ENCODE measurements at places on chromosomes 4 and X.

DNA sequence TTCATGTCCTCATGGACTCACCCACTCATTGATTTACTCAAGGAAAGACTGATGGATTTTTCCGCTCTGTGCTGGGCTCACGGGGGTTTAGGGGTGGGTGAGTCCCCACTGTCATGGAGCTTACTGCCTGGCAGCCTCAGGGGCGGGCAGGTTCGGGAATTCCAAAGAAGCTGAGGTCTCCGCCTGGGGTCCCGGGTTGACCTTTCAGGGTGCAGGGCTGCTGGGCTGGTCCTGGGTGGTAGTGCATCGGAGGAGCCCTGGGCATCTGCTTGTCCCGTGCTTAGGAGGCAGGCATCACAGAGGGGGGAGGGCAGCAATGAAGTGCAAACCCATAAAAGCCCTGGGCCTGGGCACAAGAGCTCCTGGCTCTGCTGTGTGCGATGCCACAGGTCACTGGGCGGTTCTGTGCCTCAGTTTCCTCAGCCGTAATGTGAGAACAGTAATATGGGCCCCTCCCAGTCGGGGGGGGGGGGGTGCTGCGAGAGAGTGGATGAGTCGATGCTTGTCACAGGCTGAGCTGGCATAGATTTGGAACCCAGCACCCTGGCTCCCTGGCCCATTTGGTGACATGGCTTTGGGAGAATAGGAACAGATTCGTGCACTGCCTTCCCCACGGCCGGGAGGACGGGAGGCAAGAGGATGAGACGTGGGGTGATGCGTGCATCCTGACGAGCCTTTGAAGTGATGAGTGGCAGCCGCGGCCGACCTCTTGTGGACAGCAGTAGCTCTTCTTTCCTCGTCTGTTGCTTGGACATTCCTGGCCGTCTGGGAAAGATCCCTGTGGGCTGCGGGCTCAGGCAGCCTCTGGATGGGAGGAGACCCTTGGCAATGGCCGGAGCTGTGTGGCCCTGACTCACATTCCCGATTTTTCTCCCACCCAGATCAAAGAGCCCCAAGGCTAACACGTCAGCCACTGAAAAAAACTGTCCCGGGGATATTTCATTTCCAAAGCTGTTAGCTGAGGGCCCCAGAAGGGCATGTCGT, 42.0 kb downstream of the PSAPL1 start:
- DNase-seq, result no peak

DNA sequence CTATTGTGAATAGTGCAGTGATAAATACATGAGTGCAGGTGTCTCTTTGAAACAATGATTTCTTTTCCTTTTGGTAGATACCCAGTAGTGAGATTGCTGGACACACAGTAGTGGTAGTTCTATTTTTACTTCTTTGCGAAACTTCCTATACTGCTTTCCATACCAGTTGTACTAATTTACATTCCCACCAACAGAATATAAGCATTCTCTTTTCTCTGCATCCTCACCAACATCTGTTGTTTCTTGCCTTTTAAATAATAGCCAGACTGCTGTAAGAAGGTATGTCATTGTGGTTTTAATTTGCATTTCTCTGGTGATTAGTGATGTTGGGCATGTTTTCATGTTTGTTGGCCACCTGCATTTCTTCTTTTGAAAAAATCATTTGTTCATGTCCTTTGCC, 105.9 kb downstream of the COL4A6 start:
- no peak for DNase-seq

DNA sequence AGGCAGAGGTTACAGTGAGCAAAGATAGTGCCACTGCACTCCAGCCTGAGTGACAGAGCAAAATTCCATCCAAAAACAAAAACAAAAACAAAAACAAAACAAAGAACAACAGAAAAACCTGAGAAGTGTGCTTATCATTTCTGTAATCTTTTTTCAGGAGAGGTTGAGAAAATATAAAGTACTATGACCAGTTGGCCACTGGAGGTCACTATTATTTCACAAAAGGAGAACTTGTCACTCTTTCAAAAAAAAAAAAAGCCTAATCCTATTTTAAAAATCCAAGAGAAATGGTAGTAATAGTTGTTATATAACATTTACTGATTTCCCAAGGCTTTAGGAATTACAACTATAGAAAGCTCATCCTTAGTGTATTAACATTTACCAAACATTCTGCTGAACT, 24.9 kb upstream of the RNF150 start:
- no peak for DNase-seq

DNA sequence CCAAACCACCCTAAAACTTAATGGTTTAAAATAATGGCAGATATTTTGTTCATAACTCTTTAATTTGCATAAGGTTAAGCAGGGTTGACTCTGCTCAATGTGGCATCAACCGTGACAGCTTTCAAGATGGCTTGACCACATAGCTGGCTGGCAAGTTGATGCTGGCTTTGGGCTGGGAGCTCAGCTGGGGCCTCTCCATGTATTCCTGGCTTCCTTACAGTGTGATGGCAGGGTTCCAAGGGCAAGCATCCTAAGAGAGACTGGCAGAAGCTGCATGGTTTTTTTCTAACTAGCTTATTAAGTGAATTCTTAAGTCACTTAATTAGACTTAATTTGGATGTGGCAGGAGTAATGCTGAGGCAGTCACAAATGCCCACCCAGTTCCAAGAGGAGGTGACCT, 4.5 kb downstream of the RP2 start:
- DNase-seq, result peak; percentile 7

DNA sequence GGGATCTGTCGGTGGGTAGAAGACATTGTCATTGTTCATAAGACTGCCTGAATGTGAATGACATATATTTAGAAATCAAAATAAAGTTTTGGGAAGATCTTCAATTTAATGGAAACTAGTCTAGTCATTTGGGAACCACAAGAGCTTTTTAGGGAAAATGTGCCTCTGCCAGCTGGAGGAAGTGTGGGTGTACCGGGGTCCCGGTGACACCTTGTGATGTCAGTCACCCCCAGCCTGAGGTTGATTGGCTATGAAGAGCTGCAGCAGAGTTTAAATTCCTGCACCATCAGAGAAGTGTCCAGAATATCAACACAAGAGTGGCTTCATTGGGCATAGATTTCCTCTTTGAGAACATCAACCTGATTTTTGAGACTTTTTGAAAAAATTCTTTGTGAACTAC, at the start of gene DMP1:
Gene DMP1 (plus strand): TSS at position 301 of the 400 bp plus-strand sequence. CDS start 6,213 bp downstream, outside the sequence.
- no peak for DNase-seq

GRCh38 chr4:145048817-145049216, 49.2 kb downstream of the ANAPC10 start:
- no peak for DNase-seq

- DNase-seq, result no peak
These were observed 17.4 kb upstream of the FRAS1 start for GRCh38 chr4:78039678-78040077.

DNA sequence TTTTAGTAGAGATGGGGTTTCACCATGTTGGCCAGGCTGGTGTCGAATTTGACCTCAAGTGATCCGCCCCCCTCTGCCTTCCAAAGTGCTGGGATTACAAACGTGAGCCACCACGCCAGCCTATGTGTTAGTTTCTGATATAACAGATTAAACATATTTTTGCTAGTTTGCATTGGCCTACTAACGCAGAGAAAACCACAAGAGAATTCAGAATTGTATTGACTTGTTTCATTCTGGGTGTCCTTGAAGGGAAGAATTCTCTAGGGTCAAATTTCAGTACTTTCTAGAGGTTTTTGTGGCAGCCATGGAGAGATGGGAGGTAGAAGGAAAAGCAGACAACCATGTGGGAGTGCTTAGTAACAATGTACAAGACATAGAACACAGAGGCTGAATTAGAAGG, 46.1 kb upstream of the BMPR1B start:
- DNase-seq, result no peak

- DNase-seq, result no peak
These were observed 26.0 kb upstream of the NUP54 start for GRCh38 chr4:76174216-76174615.

GRCh38 chr4:3481113-3481531, 18.0 kb downstream of the DOK7 start:
- DNase-seq, result no peak

GRCh38 chrX:30181353-30181752, 34.0 kb upstream of the MAGEB2 start:
- DNase-seq, result no peak

GRCh38 chr4:16045687-16046086, 38.1 kb downstream of the PROM1 start:
- DNase-seq, result no peak

DNA sequence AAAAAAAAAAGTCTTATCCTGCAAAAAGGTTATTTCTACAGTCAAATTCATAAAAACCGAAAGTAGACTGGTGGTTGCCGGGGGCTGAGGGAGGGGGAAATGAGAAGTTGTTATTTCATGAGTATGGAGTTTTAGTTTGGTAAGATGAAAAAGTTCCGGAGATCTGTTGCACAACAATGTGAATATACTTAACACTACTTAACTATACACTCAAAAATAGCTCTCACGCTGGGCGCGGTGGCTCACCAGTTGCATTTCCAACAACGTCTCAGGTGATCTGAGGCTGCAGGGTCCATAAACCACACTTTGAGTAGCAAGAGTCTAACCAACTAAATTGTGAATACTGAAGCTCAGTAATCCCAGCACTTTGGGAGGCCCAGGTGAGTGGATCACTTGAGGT, 52.4 kb downstream of the ANOS1 start:
- no peak for DNase-seq

GRCh38 chr4:86536151-86536550, 58.0 kb upstream of the PTPN13 start:
- no peak for DNase-seq

DNA sequence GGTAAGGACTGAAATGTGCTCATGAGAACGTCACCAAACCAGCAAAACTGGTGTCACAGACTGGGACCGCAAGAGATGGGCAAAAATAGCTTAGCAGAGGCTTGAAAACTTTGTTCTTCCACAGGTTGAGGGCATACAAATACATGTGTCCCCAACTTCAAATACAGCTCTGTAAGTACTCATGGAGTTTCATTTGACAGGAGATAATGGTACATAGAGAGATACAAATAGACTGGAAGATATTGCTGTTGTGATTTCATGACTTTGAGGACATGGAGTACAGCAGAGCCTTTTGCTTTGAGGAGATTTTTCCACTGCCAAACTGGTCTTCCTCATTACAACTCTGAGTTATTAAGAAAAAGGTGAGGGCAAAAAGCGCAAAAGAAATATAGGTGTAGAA, 70.7 kb downstream of the STX18 start:
- DNase-seq, result no peak

DNA sequence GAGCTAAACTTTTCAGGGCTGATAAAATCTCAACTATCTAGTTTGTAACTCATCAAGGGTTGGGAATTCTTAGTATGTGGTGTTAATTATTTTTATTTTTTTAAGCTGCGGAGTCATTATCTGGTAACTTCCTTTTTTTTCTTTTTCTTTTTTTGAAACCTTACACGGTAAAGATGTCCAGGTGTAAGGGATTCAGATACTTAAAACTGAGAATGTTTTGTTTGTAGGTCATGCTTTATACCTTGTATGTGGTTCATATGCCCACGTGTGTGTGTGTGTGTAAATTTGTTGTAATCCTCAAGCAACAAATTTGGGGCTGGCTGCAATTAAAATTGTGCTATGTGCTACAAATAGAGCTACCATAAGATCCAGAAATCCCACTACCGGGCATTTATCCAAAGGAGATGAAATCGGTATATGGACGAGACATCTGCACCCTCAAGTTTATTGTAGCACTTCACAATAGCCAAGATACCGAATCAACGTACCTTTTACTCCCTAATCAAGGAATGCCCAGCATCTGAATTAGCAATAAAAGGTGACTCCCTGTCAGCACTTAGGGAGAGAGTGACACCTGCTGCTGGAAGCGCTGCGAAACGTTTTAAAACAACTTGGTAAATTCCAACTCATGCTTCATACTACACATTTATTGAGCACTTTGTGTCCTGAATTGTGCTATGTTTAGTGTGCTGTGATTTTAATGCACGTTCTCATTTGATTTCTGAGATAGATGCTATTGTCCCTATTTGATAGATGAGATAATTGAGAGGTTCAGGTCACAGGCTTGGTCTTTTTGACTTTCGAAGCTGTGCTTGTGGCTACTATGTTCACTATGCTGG, 16.1 kb downstream of the MSMO1 start:
- DNase-seq, result no peak

DNA sequence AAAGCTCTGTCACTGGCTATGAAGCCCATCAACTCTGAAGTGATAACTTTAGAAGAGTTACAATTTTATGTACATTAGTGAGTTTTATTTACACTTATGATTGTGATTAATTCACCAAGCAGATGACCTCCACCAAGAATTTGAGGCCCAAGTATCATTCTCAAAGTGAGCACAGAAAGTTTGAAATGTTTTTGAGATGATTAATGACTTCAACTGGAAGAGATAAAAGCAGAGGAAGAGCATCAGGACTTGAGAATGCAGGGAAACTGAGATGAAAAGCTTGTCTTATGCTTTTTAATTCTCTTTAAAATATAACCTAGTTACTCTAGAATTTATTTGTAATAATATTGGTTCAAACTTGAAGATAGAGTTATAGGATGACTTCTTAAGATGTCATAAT, 112.8 kb upstream of the H2AZ1 start:
- no peak for DNase-seq

DNA sequence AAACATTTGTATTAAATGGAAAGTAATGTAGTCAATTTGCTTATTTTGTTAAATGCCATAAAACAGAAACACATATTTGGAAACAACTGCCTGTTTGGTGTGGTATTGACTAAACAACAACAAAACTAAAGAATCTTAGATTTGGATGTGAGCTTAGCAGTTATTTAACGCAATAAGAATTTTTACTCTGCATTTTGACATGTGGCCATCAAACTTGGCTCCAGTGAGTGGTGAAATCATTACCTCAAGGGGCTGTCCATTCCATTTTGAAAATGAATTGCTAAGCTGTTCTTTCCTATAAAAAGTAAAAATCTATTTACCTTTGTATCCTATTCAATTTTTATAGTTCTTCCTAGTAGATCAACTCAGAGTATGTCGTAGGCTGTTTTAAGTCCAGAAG, 84.2 kb downstream of the DKK2 start:
- no peak for DNase-seq

DNA sequence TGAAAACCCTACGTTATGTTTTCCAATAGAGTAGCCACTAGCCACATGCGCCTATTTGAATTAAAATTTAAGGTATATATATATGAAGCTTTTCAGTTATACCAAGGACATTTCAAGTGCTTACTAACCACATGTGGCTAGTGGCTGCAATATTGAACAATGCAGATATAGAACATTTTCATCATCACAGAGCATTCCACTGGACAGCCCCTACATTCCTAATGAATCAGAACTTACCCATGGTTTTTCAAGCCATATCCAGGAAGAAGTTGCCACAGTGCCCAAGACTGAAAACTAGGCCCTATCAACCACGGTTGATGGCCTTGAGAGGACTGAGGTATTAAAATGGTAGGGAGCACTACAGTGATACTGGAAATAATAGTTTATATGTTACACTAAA, 29.7 kb downstream of the NEK1 start:
- no peak for DNase-seq

DNA sequence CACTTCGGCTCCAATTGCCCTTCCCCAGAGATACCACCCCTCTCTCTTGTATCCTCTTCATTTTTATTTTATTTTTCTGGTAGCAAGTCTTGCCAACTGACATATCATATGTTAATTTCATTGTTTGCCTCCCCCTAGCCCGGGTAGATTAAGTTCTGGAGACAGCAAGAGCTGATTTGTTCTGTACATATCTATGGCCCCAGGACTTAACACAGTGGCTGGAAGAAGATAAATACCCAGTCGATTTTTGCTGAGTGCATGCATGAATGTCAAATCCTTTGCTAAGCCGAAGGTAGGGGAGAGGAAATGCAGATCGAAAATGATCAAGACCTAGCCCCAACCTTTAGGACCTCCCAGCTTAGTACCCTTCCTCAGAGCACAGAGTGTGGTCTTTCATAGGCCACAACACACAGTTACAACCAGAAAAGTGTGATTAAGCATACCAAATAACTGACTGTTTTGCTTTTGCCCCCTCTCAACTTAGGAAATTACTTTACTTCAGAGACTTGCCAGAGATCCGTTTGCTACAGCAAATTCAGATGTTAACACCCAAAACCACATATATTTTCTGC, 58.7 kb upstream of the KLF3 start:
- DNase-seq, result no peak
